ENCODE measurements at places on chromosomes 16 and 17. TPM values are rescaled to one million over a fixed set of nuclear protein-coding genes. Genes with fewer than 3 reads are reported as not detected.

GRCh38 chr17:1322014-1322428, 42.6 kb downstream of the TRARG1 start:
- DNase-seq = no peak

The KRT9 gene
- total RNA-seq = not detected

DNA sequence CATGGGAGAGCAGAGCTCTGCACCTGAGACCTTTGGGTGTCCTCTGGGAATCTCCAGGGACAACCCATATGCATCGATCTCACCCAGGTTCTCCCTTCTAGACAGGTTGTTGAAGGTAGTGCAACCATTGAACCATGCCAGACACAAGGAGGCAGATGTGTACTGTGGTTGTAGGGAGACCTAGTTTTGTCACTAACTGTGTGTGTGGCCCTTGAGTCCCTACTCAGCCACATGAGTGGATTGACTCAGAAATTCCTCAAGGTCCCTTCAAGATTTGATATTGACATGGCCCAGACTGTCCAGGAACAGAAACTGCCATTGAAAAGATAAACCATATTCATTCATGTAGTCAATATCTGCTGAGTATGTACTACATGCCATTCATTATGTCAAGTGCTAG, 396.4 kb upstream of the CCL2 start:
- DNase-seq = no peak

DNA sequence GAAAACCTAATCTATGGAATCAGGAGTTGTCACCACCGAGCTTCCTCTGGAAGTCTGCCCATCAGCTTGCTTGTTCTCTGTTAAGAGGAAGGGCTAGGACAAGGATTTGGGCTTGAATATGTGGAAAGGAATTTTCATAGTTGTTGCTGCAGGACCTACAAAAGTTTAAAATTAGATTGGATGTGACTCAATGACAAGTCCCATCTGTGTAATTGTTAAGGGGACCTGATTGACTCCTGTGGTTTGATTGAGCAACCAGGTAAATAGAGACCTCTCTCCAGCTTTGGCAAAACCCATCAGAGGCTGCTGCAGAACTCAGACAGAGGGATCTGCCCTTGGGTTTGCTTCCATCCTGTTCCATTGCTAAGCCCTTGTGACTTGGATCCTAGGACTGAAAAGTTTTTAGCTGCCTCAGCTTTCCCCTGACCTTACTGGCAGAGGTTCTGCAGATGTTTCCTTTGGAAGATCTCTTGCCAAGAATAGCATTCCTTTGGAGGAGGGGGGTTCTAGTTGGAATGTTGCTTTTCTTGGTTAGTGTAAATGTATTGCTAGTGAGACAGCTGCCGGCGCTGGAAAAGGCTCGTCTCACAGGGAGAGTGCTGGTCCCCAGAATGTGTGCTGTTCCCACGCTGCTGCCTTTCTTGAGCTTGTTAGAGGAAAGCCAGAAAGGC, 50.0 kb downstream of the SF3B3 start:
- DNase-seq = peak; percentile 47

- no peak for DNase-seq
Observed at GRCh38 chr17:68321556-68321954, 30.3 kb downstream of the ARSG start.

The C16orf92 gene
- not detected for total RNA-seq

The ABCA10 gene
- total RNA-seq = 12.8 TPM

GRCh38 chr17:32491371-32492263, 4.8 kb downstream of the CDK5R1 start:
- no peak for DNase-seq

DNA sequence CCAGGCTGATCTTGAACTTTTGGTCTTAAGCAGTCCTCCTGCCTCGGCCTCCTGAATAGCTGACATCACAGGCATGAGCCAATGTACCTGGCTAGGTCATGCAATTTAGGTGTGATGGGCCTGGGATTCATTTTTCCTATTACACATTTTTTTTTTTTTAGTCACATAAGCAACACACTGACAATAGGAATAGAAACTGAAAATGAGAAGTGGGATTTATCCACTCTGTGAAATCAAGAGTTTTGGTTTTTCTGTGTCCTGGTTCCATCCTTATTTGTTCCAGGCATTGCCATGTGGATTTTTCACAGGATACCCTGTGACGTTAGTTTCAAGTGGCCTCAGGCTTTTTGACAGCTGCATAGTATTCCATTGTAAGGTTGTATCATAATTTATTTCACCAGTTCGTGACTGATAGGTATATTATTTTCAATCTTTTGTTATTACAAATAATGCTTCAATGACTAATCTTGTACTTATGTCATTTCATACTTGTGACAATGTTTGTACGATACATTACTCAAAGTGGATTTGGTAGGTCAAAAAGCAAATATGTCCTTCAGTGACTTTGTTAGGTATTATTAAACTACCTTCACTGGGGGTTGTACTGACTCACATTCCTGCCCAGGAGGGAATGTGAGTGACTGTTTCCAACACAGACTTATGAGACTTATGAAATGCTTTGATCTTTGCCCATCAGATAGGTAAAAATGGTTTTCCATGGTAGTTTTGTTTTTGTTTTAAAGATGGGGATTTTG, 10.6 kb downstream of the ADCY7 start:
- DNase-seq = no peak

GRCh38 chr16:69408475-69408874, 15.9 kb upstream of the CYB5B start:
- DNase-seq = peak; percentile 58

- no peak for DNase-seq
Observed at GRCh38 chr17:62135742-62136141, 70.7 kb upstream of the MED13 start.

DNA sequence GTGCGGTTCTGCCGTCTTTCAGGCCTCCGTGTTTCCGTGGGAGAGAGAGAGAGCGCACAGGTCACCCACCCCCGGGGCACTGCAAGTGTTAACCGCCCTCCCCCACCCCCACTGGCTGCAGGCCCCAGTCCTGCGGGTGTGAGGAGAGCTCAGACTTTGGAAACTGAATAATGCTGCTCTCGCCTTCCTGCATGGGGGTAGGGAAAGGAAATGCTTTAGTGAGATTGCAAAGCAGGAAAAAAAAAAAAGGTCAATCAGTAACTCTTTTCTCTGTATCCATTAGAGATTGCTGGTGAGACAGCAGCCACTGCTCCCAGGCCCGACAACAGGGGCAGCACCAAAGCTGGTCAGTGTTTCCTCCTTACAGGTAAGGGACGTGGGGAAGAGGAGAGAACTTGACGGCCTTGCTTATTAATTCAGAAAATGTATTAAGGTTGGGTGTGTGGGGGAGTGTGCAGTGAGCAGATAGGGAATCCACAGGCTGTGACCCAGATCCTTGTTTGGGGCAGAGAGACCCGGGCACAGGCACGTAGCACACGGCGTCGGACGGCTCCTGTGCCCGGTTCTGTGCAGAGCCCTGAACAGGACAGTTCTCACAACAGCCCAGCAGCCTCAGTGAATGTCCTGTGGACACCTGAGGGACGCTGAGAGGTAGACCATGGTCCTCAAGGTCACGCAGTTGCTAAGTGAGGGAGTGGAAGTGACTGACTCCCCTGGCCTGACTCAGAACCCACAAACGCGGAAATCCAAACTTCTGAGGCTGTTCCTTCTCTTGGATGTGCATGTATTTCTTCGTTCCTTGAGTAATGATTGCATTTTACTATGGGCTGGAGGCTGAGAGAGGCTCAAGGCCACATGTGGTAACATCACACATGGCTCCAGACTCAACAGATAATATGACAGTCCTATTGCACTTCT, 156.5 kb downstream of the FOXL1 start:
- no peak for DNase-seq

- DNase-seq = no peak
Observed at GRCh38 chr16:87040169-87041117, 276.7 kb downstream of the C16orf95 start.

Data from left cardiac atrium (tissue), 4 donors.